ENCODE measurements at places on chromosomes 1 and 21.

- no peak for DNase-seq
Observed at GRCh38 chr1:94722181-94722580, 98.0 kb upstream of the SLC44A3 start.

DNA sequence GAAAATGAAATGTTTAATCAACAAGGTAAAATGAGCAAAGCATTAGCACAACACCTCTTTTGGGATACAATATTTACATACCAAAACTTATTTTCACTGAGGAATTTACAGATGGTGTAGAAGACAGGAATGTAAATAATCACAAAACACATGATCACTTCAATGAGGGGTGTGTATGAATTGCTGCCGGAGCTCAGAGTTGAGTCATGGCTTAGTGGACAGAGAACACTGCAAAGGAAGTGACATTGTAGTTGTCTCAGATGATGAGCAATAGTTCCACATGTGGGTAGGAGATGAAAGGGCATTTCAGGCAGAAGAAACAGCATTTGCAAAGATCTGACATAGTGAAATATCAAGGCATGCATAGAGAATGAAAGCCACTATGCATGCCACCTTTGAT is 5.6 kb upstream of the KPRP start:
- peak; percentile 58 for DNase-seq

GRCh38 chr1:171213559-171214454 is 28.7 kb downstream of the FMO2 start:
- DNase-seq = no peak

DNA sequence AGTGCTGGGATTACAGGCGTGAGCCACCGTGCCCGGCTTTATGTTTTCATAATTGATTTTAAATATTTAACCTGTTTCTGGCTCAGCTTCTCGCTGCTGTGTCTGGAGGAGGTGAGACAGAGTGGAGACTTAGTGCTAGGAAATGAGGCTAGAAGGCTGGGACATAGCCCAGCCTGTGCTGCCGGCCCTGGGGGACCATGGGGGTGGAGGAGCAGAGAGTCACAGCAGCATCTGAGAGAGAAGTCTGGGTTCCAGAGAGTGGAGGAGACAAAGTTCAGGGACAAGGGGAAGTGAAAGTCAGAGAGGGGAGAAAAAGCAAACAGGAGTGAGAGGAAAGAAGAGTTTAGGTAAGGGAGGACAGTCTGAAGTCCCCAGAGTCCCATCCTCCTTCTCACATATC is 71.9 kb downstream of the LHX9 start:
- no peak for DNase-seq

- no peak for DNase-seq
Observed at GRCh38 chr1:62213075-62213914, 18.6 kb downstream of the L1TD1 start.

DNA sequence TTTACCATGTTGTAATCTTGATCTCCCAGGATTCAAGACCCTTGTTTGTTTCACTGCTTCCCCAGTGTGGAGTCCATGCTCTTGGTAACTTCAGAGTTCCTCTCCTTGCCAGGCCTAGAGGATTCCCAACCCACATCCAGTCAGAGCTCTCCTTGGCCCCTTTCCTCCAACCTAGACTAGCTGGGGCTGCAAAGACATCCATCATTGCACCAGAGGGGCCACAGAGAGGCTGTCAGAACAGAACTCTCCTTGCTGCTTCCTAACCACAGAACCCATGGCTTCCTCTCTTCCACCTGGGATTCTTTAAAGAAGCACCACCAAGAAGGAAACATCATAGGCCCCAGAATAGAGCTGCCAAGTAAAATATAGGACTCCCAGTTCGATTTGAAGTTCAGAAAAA is 81.0 kb downstream of the HMGB4 start:
- DNase-seq = no peak

GRCh38 chr1:64387389-64388285 is 82.3 kb upstream of the CACHD1 start:
- no peak for DNase-seq

DNA sequence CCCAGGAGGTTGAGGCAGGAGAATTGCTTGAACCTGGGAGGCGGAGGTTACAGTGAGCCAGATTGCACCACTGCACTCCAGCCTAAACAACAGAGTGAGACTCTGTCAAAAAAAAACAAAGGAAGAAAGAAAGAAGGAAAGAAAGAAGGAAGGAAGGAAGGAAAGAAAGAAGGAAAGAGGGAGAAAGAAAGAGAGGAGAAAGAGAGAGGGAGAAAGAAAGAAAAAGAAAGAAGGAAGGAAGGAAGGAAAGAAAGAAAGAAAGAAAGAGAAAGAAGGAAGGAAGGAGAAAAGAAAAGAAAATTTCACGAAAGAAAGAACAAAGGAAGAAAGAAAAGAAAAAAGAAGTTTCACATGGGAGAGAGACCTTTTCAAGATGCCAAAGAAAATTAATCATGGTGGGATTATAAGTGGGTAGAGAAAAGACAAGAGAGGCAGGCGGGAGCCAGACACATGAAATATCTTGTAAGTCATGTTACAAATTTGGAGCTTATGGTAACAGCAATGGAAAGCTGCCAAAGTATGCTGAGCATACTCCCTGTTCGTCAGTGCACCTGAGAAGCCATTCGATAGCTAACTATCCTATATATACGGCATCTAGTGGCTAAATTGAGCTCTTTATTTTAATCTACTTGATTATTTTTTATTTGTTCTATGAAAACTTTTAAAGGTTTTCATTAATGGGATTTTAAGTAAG is 41.3 kb upstream of the TNFSF4 start:
- DNase-seq = no peak

DNA sequence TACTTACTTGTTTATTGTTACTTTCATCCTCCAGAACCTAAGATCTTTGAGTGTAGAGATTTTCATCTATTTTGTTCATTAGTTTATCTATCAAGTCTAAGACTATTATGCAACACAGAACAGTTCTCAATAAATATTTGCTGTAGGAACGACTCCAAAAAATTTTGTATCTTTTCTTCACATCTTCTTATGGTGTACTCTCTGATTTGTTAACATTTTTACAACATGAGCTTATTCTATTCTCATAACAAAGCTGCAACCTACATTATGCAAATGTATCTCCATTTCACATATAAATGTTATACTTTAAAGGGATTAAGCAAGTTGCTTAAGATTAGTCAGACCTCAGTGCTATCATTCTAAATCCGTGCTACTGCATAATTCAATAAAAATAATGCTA is 514.2 kb upstream of the ZP4 start:
- no peak for DNase-seq

GRCh38 chr1:229863651-229864545 is 203.1 kb upstream of the GALNT2 start:
- no peak for DNase-seq

- no peak for DNase-seq
Observed at GRCh38 chr21:36684957-36685714, 13.8 kb upstream of the SIM2 start.

DNA sequence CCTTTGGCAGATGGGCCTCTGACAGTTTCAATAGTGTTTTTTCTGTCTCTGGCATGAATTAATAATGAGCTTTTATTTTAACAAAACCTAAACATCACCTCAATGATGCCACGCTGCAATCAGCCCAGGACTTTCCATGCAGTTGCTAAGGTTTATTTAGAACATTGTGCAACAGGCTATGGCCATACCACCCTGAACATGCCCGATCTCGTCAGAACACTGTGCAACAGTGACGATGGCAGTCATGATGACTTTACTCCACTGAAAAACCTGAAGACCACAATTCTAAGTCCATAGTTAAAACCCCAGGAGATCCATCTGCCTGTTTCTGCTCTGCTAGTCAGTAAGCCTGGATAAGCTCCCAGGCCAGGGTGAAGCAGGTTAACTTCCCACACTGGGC is 310.0 kb downstream of the PBX1 start:
- no peak for DNase-seq

DNA sequence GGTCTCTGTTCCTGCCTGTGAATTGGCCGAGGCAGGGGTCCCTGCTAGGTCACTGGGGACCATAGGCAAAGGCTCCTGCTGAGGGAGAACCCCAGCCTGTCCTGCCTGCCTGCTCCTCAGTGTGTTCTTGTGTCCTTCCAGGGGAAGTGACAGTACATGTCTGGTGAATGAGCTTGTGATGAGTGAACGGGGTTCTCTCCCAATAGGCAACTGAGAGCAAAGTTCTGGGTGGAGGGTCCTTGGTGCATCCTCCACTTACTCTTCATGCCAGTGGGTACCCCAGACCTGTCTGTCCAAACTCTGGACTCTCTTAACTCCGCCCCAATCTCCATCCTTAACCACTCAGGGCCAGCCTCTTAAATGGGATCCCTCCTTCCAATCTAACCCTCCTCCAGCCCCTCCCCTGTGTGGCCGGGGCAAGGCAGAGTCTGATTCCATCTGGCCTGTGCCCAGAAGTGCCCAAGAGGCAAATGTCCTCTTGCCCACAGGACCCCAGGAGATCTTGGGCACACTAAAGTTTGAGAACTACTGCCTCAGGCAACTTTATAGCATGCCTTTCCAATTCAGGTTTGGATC is 2.0 kb downstream of the XKR8 start:
- DNase-seq = no peak

GRCh38 chr1:189563784-189564183 is 913.9 kb downstream of the BRINP3 start:
- no peak for DNase-seq

DNA sequence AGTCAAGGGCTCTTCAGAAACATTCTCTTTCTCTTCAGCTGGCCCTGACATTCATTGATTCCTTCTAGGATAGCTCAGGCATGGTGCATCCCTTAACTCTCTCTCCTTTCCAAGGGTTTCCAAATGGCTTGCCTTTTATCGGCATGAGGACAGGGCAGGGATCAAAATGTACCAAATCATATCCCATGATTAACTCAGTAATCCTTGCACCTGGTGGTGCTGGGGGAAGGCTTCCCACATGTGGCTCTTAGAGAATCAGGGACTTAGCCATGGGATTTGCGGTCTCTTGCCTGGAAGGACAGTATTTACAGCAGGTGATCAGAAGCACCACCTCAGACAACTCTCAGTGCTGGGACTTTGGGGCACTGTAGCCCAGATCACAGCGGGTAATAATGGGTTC is 46.2 kb upstream of the EDEM3 start:
- no peak for DNase-seq

DNA sequence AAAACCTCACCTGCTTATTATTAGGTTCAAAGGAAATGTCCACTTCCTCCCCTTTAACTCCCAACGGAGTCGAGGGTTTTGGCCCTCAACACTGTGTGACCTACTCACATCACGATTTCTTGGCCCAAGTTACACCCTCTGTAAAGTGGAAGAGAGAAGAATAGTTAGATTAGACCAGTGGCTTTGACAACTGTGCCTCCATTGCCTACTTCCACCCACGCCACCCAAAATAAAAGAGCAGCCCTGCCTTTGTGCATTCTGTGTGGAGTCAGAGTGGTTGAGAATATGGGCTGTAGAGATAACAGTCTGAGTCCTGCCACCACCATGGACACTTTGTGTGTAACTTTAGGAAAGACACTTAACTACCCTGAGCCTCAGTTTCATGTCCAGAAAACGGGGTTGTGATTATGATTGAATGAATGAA is 4.1 kb upstream of the HDGF start:
- DNase-seq = no peak

DNA sequence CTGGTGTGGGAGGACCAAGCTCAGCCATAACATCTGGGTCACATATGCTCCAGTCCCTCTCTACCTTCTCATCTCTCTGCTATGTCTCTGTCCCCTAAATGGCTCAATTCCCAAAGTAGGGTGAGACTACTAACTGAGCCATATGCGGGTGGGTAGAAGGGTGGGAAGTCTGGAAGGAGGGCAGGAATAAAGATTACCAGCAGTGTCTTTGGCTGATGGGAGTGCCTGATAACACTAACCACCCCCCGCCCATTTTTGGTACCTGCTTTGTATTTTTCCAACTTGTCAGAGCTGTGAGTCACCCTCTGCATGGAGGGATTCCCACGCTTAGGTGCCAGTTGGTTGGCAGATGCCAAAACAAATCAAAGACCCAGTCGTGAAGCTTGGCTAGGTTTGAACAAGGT is 14.9 kb upstream of the SSBP3 start:
- DNase-seq = peak; percentile 26

DNA sequence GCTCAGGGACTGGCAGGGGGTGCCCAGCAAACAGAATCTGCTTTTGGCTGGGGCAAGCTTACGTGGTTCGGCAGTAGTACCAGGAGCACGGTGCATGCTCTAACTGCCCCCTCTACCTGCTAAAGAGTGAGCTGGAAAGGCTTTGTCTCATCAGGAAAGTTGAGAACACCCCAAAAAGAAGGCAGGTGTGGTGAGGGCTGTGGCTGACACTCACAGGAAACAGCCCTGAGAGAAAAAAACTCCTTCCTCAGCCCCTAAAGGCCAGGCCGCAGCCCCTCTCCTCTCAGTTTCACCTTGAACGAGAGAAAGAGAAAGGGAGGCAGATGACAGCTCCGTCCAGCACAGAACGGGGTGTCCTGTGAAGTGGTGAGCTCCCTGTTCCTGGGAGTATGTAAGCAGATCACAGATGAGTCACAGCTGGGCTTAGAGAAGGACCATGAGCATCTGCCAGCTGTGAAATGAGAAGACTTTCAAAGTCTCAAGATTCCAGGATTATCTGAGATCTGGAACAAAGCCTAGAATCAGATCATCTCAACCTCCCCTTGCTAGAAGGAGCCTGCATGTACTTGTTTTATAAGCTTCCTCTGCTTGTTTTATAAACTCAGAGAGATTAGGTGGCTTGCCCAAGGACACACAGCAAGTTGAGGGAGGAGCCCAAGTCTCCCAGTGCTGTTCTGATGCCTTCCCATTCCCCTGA is 13.4 kb downstream of the LAPTM5 start:
- peak; percentile 23 for DNase-seq

DNA sequence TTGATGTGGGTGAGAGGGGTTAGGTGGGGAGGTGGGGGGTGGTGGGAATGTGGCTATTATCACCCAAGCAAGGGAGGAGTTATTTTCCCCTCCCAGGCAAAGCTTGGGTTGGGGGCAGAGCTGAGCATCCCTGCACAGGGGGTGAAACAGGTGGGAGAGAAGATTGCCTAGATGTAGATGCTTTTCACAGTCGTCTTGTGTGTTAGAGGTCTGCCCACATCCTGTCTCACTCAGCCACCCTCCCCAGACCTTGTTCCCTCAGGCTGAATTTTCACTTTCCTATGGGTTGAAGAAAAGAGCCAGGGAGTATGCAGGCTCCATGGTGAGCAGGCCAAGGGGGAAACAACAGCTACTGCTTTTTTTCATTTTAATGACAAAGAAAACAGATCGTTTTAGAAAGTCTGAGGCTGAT is 223.5 kb downstream of the KIF26B start:
- no peak for DNase-seq

- no peak for DNase-seq
Observed at GRCh38 chr1:35210321-35211119, 17.6 kb upstream of the SFPQ start.
